ENCODE measurements at places on chromosomes 12 and 14.

GRCh38 chr12:26845057-26845666, 12.2 kb upstream of the ITPR2 start:
- DNase-seq = peak; percentile 27

- no peak for DNase-seq
Observed at GRCh38 chr12:95107362-95107761, 33.9 kb upstream of the NR2C1 start.

DNA sequence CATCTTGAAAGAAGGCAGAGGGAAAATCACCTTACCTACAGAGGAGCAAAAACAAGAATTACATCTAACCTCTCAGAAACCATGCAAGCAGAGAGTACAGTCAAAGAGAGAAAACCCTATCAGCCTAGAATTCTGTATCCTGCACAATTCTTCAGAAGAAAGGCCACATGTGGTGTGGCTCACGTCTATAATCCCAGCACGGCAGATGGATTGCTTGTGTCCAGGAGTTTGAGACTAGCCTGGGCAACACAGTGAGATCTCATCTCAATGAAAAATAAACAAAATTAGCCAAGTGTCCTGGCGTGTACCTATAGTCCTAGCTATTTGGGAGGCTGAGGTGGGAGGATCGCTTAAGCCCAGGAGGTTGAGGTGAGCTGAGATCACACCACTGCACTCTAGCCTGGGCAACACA, 48.2 kb downstream of the ATF7 start:
- no peak for DNase-seq

GRCh38 chr12:29725587-29726320, 58.0 kb downstream of the TMTC1 start:
- DNase-seq = peak; percentile 43

- no peak for DNase-seq
Observed at GRCh38 chr12:68613209-68613904, 2.7 kb downstream of the RAP1B start.

Data from pons (tissue), 1 donor.